Cerebellum (tissue), 4 donors: ENCODE measurements at places on chromosomes 11 and 22. TPM values are rescaled to one million over a fixed set of nuclear protein-coding genes. Genes with fewer than 3 reads are reported as not detected.

BTG4 gene
- total RNA-seq: not detected

OLFML1 gene
- 2.9 TPM for total RNA-seq

JHY gene
- 9.4 TPM for total RNA-seq

RGL4 gene
- 0.82 TPM for total RNA-seq

NXPE1 gene
- total RNA-seq: not detected

GLB1L2 gene
- 2.8 TPM for total RNA-seq

MPZL2 gene
- total RNA-seq: 5.7 TPM

AMBRA1 gene
- total RNA-seq: 35.7 TPM

PHOX2A gene
- not detected for total RNA-seq

RNF214 gene
- 26.3 TPM for total RNA-seq
